ENCODE measurements at places on chromosomes 5 and 9.

DNA sequence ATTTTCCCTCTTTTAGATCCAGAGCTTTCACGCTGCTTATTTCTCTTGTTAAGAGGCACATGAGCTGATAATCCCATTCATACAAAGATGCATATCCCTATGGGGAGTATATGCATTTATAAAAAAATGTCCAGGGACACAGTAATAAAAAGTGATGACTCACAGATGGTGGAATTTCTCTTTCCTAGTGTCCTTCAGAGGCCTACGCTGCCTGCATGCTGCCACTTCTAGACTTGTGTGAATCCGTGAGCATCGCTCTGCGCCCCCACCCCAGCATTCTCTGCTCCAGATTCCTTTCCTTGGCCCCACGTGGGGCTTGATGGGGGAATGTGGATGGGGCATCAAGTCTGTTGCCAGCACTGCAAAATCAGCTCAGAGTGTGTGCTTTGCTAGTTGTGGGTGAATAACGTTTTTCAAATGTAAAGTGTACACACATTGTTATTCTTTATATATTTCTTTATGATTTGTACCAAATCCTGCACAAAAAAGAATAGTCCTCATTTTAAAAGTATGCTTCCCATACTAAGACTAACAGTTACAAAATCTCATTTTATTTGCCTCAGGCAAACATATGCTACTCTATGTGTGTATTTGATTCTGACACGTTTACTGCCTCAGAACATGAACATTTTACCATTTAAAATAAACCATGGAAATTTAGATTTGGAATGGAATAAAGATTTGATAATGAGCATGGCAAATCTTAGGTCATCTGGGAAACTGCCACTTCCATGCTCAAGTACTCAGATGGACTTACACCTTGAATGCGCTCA lies 22.4 kb upstream of the RASGRF2 start:
- DNase-seq, result no peak

GRCh38 chr5:40202814-40203440 lies 476.8 kb upstream of the PTGER4 start:
- DNase-seq, result no peak

- DNase-seq, result no peak
These were observed 29.5 kb upstream of the FOXI1 start for GRCh38 chr5:170076211-170076610.

DNA sequence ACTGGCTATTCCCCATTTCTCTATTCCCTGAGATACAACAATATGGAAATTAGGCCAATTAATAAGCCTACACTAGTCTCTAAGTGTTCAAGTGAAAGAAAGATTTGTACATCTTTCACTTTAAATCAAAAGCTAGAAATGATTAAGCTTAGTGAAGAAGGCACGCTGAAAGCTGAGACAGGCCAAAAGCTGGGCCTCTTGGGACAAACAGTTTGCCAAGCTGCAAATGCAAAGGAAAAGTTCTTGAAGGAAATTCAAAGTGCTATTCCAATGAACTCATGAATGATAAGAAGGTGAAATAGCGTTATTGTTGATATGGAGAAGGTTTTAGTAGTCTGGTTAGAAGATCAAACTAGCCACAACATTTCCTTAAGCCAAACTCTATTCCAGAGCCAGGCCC lies 256.2 kb downstream of the ZSWIM6 start:
- no peak for DNase-seq

DNA sequence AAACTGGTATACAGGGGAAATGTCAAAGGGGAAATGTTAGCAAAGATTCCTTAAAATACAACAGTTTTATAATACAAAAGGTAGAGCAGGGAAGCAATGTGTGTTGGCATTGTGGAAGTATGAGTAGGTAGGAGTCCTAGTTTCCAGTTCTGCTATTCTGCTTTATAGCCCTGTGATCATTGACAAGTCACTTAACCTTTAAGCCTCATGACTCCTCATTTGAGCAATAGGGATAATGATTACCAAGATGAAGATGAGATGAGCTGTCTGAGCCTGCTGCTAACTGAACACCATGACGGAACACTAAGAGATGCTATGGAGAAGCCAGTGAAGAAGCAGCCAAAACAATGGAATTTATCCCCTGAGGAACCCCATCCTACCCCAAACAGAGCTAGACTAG lies 251.7 kb downstream of the PAPPA start:
- DNase-seq, result no peak

DNA sequence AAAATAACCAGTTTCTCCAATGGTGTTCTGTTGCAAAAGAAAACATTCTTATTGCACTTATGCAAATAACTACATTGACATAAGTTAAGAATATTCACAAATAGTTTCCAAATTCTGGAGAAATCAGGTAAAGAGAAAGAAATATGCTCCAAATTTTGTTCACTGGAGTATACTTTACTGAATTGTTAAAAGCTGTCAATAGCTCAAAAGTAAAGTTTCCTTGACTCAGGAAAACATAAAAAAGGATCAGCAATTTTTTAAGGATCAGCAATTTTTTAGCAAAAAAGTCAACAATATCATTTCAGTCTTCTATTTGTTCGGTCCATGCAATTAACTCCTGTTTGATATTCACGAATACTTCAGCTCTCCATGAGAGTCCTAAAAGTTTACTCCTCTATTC lies 51.6 kb downstream of the ANXA2R start:
- DNase-seq, result no peak

GRCh38 chr5:23071682-23072081 lies 218.5 kb upstream of the CDH12 start:
- no peak for DNase-seq

- no peak for DNase-seq
These were observed 8.9 kb upstream of the ZNF454 start for GRCh38 chr5:178931846-178932760.

DNA sequence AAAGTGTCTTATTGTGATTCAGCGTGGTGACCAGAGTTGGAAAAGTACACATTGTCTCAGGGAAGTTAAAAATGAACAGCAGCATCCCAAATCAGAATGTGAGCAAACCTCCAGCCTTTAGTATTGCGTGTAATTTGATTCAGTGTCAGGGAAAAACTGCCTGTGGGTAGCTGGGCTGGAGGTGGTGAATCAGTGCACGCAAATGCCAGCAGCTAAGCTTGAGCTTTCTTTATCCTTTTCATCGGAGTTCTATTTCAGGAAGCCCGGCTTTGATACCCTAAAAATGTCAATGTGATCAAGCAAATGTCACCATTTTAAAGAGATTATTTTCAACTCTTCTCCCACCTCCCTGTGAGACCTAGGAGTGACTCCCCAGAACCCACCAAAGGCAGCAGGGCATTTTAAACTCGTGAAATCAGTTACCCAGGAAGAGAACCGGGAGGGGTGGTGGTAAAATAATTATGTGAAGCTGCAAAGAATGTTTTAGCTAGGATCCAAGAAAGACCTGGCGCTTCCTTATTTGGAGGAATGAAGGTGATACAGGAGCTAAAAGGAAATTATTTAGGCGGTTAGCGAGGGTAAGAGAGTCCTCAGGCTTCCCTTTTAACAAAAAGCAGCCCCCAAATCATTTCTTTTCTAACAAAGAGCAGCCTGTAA lies 25.7 kb upstream of the C5orf47 start:
- DNase-seq, result no peak

DNA sequence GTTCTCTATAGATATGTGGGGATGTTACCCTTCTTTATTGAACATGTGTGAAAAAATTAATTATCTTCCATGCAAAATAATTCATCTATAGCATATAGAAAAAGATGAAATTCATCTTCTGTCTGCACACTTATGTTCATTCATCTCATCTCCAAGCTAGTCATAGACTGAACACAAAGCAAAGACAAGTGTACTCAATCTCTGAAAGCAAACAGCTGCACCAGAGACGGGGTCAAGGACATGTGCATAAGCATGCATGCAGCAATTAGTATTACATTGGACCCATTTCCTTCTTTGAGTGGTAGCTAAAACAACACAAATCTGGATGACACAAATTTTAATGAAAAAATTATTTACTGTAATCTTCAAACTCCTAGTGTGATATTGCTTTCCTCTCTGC lies 547.0 kb upstream of the COX7C start:
- no peak for DNase-seq

- no peak for DNase-seq
These were observed 469.0 kb downstream of the PDE4D start for GRCh38 chr5:59424515-59424914.

GRCh38 chr5:123273984-123274383 lies 149.2 kb downstream of the CEP120 start:
- DNase-seq, result no peak

DNA sequence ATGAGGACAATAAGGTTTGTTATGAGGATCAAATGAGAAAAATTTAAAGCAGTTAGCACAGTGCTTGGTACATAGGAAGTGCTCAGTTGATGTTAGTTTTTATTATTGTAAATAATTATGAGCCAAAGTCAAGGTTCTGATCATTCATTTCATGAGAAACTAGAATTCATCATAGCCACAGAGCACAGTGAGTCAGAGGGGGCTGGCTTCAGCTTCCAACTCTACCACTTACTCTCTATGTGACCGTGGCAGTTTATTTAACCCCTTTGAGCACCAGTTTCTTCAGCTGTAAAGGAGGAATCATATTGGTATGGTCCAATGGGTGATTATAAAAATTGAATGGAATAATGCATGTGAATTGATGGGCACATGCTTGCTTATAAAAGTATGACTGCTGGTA lies 39.4 kb downstream of the KLHL3 start:
- DNase-seq, result no peak

DNA sequence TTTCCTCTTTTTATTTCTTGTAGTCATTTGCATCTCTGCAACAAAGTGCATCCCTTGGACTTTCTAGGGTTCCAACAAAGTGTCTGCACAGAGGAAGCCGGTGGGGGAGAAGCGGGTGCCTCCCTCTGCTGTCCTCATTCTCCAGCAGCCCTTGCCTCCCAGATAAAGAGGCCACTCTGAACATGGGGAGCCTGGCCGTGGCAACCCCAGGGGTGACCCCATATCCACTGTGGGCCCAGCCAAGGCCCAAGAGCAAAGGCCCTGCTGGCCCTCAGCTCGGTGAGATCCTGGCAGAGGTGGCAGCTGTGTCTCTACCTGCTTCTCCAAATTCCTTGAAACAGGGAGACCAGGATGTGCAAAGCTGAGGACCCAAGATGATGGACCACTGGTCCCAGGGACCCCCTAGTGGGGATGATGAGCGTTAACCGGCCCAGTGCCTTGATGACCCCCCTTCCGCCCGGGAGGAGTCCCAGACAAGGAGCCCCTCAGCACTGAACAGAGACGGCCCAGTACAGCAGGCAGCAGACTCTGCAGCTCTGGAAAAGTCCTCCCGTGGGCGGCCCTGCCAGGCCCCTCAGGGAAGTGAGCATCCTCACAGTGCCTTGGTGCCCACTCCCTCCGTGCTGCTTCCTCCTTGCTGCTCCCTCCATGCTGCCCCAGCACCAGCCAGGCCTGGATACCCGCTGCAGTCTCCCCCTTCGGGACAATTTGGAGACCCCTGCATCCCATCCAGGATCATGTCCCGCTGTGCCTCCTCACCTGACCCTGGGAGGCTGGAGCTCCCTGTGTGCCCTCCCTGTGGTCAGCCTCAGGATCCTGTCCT lies 62.5 kb downstream of the MRPL36 start:
- DNase-seq, result no peak

DNA sequence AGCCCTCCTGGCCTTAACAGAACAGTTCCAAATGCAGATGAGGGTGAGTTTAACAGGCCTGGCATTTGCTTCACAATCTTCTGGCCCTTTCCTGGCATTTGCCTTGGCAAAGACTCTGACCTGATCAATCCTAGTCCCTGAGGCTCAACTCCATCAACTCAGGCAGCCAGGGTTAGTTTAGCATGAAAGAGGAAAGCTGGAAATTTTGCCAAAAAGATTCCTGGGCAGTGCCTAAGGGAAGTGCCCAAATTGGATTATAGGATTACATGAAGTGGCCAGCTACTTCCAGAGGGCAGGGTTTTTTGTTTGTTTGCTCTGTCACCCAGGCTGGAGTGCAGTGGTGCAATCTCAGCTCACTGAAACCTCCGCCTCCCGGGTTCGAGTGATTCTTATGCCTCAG lies 36.8 kb downstream of the PCDHAC2 start:
- DNase-seq, result no peak

DNA sequence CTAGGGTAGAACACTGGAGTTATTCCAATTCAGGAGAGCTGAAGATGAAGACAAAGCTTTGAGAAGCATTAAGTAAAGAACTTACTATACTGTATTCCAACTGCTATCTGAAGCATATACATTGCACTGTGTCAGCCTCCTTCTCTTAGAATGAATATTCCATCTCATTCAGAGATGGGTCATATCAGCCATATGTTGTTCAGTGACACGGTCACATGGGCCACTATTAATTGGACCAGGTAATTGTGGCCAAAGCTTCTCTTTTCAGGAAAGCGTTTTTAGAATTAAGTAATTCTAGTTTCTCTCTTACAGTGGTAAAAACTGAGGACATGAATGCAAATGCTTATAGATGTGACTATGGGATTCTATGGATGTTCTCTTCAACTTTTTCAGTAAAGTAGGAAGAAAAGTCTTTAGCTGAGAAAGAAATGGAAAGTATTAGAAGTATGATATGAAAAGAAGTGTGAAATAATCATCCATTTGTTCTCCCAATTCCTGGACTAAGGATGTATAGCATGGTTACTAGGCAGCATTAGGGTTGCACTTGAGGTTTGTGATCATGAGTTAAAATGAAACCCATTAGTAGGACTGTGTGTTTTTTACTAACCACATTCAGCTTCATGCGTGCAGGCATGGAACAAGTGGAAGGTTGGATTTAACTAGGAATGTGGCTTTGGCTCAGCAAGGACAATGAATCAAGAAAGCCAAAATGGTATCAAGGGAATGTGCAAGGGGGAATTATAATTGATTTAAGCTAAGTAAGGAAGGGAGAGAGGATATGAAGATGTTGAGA lies 40.9 kb downstream of the CETN3 start:
- no peak for DNase-seq

- DNase-seq, result no peak
These were observed 92.8 kb upstream of the VCAN start for GRCh38 chr5:83378624-83379289.

DNA sequence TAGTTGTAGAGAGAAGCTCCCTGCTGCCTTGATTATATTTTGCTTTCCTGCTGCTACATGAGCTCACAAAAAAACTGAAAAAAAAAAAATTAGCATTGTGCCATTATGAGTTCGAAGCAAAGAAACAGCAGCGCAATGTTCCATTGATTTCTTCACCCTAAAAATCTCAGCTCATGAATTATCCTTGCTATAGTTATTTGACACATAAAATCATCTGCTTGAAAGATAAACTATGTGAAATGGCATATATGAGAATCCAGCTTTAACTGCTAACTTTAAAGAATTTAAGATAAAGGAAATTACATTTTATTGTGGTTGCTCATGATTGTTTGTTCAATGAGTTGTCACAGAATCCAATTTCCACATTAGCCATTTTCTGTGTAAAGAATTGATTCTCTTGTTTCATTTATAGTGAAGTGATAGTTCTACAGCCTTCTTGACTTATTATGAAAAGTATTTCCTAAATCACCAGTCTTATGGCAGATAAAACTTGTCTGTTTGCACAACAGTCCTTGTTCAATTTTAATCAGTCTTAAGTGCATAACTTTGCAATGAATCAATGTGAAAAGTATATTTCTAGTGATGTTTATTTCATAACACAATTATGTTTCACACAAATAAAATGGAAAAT lies 1275.0 kb upstream of the CDH9 start:
- DNase-seq, result no peak

DNA sequence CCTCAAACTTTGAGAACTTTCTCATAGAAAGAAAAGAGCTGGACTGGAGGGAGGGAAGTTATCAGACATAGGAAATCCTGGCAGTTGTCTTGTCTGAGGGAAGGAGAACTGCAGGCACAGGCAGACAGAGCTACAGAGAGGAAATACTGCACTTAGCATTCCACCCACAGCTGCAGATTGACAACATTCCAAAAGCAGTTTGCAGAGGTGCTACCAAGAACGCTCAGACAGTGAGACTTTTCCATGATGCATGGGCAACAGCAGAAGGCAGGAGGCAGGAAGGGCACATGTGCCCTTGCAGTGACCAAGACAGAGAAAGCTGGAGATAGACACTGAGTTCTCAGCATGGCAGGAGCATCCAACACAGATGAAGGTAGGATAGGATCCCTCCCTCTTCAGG lies 327.5 kb upstream of the ZNF462 start:
- no peak for DNase-seq
